ENCODE measurements at places on chromosomes 2 and 18. TPM values are rescaled to one million over a fixed set of nuclear protein-coding genes. Genes with fewer than 3 reads are reported as not detected.

GNAL gene
- 5.8 TPM for total RNA-seq

ASAP2 gene
- 45.3 TPM for total RNA-seq

VWC2L gene
- not detected for total RNA-seq

BIRC6 gene
- total RNA-seq = 26.4 TPM

CCDC74B gene
- total RNA-seq = 6.4 TPM

VAMP5 gene
- 0.16 TPM for total RNA-seq

CLIP4 gene
- total RNA-seq = 20.3 TPM

USP40 gene
- total RNA-seq = 22.5 TPM

TXNDC2 gene
- 0.06 TPM for total RNA-seq

HOXD1 gene
- total RNA-seq = 0.26 TPM

TMEM37 gene
- total RNA-seq = 2.7 TPM
